IMR-90 (cell line): ENCODE measurements at places on chromosomes 7 and 10. TPM values are rescaled to one million over a fixed set of nuclear protein-coding genes. Genes with fewer than 3 reads are reported as not detected.

GRCh38 chr10:75179657-75180177 is 30.9 kb upstream of the VDAC2 start:
- H3K4me3 ChIP-seq = no peak overlapping the region
- peak; percentile 49 for DNase-seq
- peaks cover 10% of the 10 kb centered on the region for H3K4me1 ChIP-seq
- H3K36me3 ChIP-seq = peaks cover 15% of the 10 kb centered on the region
- no peaks in the 10 kb centered on the region for H3K27me3 ChIP-seq

GRCh38 chr10:86712317-86712707 is 44.0 kb downstream of the LDB3 start:
- peak overlapping the region; percentile 70 for H3K27ac ChIP-seq
- H3K36me3 ChIP-seq = no peaks in the 10 kb centered on the region
- H3K4me3 ChIP-seq = peak overlapping the region; percentile 51
- peaks cover 8% of the 10 kb centered on the region for H3K4me1 ChIP-seq
- no peaks in the 10 kb centered on the region for H3K27me3 ChIP-seq

GRCh38 chr7:114956702-114957101 is 34.8 kb downstream of the MDFIC start:
- H3K27ac ChIP-seq = no peak overlapping the region
- peaks cover 4% of the 10 kb centered on the region for H3K36me3 ChIP-seq
- no peak overlapping the region for H3K4me3 ChIP-seq
- DNase-seq = no peak
- no peaks in the 10 kb centered on the region for H3K27me3 ChIP-seq

- H3K27ac ChIP-seq = no peak overlapping the region
- H3K4me3 ChIP-seq = no peak overlapping the region
- DNase-seq = no peak
- H3K36me3 ChIP-seq = no peaks in the 10 kb centered on the region
- H3K4me1 ChIP-seq = no peaks in the 10 kb centered on the region
Observed at GRCh38 chr7:6359021-6359420, 86.6 kb upstream of the CYTH3 start.

Gene H2BK1
- total RNA-seq = not detected in 2 replicates
